Frontal cortex (tissue), 4 donors: ENCODE measurements at places on chromosomes 2 and 18. TPM values are rescaled to one million over a fixed set of nuclear protein-coding genes. Genes with fewer than 3 reads are reported as not detected.

DNA sequence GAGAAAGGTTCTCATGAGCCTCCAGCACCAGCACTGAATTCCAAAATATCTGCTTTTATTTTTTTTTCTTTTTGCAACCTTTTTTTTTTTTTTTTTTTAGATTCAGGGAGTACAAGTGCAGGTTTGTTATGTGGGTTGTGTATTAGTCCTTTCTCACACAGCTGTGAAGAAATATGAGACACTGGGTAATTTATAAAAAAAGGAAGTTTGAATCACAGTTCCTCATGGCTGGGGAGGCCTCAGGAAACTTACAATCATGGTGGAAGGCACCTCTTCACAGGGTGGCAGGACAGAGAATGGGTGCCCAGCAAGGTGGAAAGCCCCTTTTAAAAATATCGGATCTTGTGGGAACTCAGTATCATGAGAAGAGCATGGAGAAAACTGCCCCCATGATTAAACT is 7.9 kb upstream of the TMX3 start:
- no peak for DNase-seq

UGT1A4 gene
- not detected for total RNA-seq

RFX8 gene
- total RNA-seq: 0.41 TPM

DNA sequence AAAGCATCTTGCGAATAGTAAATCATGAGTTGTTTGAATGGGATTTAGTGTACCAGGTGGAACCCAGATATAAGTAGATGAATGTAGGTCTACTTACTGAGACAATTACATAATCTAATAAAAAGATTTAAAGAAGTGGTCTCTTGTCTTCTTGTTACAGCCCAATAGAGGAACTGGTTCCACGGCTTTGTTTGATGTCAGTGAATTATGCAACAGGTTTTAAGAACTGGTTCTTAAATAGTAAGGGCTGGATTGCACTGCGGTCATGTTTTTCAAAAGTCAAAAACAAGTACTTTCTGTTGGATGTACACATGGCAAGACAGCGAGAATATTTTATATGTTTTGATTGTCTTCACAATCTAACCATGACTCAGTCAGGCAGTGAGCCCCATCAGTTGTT is 15.4 kb upstream of the SLC9A2 start:
- DNase-seq: no peak

DNA sequence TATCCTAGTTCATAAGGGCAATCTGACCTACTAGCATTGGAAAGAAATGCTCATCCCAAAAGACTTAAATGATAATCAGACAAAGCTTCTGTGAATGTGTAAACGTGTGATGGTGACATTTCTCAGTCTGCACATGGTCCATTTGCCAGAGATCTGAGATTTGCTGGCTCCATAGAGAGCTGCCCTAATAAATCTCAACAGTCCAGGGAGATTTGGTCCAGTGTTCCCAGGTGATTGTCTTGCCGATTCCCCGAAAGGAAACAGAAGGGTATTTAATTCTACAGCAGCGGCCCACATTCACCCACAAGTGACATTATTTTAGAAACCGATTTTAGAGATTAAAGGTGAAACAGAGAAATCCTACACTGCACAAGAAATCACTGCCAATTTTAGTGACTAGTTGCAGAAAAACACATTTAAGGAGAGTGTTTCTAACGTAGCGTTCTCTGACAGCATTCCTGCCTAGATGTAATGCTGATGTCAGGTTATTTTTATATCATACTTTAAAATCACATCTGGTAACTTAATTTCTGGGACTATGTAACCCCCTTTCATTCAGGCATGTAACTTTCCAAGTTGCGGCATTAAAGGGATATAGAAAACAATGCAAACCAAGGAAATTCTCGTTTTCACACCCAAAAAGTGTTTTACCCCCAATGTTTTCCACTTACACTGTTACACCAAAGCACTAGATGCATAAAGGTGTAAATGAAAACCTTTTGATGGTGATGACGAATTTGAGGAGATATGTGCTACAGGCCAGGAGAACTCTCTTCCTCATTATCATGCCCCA is 231.9 kb upstream of the FN1 start:
- DNase-seq: no peak

DNA sequence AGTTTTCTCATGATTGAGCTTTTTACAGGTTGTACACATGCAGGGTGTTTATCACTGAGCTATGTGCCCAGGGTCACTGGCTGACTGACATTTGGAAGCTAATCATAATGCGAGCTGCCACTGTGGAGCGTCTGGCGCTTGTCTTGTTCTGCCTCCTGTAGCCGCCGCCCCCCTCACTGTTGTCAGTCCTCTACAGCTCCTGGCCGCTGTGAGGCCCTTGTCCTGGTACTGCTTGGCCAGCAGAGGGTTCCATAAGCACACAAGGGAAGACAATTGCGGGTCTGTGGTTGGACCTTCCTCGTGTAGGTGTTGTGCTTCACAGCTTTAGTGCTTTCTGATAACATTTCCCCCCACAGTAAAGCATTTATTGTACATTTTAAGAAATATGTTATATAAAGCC is 105.6 kb upstream of the LDLRAD4 start:
- peak; percentile 53 for DNase-seq

GRCh38 chr18:59566533-59566971 is 130.7 kb downstream of the CCBE1 start:
- no peak for DNase-seq

GRCh38 chr2:12636837-12637581 is 79.7 kb upstream of the TRIB2 start:
- no peak for DNase-seq

- DNase-seq: no peak
Observed at GRCh38 chr2:82538590-82539279, 1920.3 kb downstream of the SUCLG1 start.

DNA sequence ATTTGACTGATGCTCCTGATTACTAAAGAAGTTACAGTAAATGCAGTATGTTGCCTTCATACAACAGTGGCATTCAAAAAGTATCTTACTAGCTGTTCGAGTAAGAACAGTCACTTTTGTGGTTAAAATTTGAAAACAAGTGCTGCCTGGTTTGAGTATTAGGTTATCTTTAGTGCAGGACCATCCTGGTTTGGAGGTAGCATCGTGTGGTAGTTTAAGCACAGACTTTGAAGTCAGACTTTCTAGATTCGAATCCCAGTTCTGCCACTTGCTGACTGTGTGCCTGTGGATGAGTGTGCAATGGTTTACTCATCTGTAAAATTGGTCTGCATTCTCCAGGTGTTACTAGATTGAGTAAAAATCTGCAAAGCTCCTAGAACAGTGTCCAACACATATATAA is 96.8 kb downstream of the SGPP2 start:
- no peak for DNase-seq

DNA sequence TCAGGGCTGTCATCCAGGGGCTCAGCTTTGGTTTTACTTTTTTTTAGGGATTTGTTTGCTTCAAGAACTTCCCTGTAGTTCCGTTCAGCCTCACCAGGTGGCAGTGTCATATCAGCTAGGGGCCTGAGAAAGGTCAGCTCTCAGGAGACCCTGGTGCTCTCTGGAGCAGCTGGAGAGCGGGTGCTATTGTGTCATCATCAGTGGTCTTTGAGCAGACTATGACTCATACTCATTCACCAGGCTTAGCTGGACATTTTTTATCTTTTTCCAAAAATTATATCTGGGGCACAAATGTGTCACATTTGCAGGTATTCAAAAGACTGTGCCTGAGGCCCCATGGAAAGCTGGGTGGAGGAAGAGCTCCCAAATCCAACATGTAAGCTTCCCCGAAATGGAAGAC is 24.4 kb downstream of the ZNF892 start:
- DNase-seq: peak; percentile 39

DNA sequence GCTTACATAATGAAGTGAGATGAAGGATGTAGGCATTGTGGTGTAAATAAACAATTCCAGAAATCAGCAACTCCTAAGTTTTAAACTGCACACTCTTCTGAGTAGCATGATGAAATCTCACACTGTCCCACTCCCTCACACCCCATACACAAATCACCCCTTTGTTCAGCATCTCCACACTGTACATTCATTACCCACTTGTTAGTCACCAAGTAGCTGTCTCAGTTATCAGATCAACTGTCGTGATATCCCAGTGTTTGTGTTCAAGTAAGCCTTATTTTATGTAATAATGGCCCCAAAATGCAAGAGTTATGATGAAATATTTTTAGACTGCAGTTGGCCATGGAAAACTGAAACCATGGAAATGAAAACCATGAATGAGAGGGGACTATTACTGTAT is 135.7 kb downstream of the GRB14 start:
- no peak for DNase-seq

- DNase-seq: no peak
Observed at GRCh38 chr2:18792226-18792629, 202.9 kb upstream of the NT5C1B start.

DNA sequence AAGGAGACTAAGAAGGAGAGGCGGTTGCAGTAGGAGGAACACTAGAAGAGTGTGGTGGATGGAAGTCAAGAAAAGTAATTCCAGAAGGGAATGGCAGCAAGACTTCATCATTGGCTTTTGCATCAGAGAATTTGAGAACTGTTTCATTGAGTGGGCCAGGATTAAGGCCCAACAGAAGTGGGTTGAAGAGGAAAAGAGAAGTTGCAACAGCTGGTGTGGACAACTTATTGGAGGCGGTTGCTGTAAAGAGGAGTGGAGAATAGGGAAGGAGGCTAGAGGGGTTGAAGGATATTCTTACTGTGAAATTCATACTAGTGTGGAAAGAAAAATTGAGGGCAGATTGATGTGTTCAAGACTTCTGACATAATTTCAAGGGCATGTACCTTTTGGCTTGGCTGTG is 168.7 kb upstream of the FN1 start:
- DNase-seq: no peak

DSG4 gene
- total RNA-seq: under 0.01 TPM

DNA sequence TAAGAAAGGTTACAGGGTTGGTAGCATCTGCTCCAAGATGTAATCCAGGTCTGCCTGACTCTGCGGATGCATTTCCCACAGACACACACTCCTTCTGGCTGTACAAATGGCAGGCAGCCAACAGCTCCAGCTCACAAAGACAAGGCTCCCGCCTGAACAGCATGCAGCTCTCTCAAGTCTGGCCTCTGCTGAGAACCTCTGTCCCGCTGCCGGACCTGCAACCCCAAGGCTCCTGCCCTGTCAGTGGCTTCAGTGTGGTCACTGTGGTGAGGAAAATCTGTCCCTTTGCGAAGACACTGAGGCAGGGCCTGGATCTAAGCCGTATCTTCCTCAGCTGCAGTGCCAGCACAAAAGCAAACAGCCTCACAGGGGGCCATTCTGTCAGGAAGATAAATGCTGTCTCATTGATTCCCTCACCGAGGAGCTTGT is 469.3 kb upstream of the MEX3C start:
- peak; percentile 17 for DNase-seq

RAB6C gene
- 0.41 TPM for total RNA-seq

DNA sequence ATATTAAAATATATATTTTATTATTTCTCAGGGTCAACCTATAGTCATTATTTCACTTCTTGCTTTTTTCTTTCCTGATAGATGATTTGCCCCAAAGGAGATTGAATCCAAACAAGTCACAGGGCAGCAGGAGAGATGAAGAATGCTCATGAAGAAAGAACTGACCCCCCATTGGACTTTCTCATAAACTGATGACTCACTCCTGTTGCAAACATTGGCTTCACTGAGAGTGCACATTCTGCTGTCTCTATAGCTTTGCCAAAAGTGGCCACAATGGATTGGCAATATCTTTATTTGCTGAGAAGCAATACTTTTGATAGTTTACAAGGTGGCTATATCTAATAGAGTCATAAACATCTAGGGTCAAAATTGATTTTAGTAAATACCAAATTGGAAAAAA is 55.9 kb upstream of the ZNF385B start:
- no peak for DNase-seq

GRCh38 chr18:49019446-49020045 is 68.8 kb upstream of the SMAD7 start:
- DNase-seq: no peak

- no peak for DNase-seq
Observed at GRCh38 chr2:95361216-95361980, 41.1 kb upstream of the FAHD2A start.

- no peak for DNase-seq
Observed at GRCh38 chr18:52948868-52949444, 609.0 kb downstream of the DCC start.

CD8B2 gene
- total RNA-seq: under 0.01 TPM

RND3 gene
- 251 TPM for total RNA-seq

GPD2 gene
- total RNA-seq: 163 TPM

GRCh38 chr2:47083886-47084687 is 71.0 kb downstream of the STPG4 start:
- no peak for DNase-seq

DNA sequence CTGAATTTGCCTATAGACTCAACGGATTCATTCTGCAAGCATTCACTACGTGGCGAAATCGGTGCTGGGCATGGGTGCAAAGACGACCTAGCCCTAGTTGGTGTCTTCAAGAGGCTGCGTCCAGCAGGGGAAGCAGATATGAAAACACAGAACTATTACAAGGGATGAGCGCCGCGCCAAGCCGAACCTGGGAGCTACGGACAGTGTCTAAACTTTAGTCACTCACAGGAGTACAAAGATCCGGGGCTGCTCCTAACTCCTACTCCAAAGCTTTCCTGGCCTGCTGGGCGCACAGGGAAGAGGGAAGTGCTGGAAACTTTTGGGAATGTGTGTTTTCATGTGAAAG is 732 bp upstream of the ANXA4 start:
- DNase-seq: no peak

DES gene
- 0.41 TPM for total RNA-seq

DNA sequence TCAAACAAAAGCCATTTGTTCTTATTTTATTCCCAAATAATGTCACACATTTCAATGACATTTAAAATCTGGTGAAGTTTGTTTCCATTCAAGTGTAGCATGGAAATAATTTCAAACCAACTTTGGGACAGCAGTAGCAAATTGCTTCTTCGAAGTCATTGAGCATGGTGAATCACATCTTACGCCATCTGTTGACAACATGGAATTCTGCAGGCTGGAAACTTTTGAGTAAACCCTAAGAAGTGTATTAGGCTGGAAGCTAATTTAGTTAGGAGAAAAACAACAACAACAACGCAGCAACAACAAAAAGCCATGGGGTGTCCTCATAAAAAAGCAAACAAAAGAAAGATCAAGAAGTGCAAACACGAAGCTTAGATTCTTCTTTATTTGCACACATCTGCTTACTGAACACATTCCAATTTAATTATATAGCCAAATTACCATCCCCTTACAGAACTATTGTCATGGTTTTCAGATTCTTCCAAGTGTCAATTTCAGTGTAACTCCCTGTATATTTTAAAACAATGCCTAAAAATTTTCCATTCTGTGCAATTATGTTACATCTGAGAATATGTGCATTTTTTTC is 659.0 kb upstream of the CDH7 start:
- DNase-seq: no peak

DNA sequence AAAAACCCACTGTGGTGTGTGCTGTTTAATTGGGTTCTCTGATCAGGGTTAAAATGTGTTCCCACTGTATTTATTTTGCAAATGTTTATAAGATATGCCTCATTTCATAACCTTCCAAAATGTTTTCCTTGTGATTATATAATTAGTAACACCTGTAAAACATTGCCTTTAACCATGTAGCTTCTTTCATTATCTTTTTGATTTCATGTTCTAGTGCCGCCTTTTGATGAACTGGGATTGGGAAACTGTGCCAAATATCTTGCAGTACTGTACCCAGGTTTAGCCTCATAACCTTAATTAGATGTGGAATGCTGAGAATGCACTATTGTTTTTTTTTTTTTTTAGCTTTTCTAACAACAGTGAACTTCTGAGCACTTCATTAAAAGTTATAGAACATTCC is 96.9 kb downstream of the TANC1 start:
- no peak for DNase-seq

- DNase-seq: no peak
Observed at GRCh38 chr2:138306626-138307025, 194.9 kb upstream of the SPOPL start.
